Stimulated activated naive CD8-positive, alpha-beta T cell treated with anti-CD3 and anti-CD28 coated beads, Interleukin-15, amount 100 ng/mL, for 72 hours (primary cell): ENCODE measurements at places on chromosomes 2 and 18.

GRCh38 chr2:50901510-50901909 lies 130.4 kb downstream of the NRXN1 start:
- no peak for DNase-seq

GRCh38 chr18:10213526-10213925 lies 240.9 kb upstream of the APCDD1 start:
- no peak for DNase-seq

DNA sequence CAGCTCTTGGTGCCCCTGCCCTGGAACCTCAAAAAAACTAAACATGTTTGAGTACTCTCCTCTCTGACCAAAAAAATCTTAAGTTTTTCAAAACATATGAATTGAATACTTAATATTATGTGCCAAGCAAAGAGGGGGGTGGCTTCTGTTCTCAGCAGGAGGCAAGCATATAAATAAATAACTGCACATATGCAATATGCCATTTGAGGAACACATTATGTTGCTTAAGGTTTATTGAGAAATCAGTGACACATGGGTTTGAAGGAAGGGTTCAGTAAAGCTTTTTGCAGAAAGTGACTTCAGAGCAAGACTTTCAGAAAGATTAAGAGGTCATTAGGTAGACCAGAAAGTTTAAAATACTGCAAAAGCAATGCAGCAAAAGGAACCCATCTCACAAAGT lies 429.2 kb downstream of the TDRD15 start:
- DNase-seq: no peak

GRCh38 chr2:144348846-144349245 lies 171.1 kb downstream of the ZEB2 start:
- DNase-seq: no peak

- DNase-seq: no peak
Measured at GRCh38 chr2:8235419-8235818, 446.4 kb upstream of the ID2 start.

DNA sequence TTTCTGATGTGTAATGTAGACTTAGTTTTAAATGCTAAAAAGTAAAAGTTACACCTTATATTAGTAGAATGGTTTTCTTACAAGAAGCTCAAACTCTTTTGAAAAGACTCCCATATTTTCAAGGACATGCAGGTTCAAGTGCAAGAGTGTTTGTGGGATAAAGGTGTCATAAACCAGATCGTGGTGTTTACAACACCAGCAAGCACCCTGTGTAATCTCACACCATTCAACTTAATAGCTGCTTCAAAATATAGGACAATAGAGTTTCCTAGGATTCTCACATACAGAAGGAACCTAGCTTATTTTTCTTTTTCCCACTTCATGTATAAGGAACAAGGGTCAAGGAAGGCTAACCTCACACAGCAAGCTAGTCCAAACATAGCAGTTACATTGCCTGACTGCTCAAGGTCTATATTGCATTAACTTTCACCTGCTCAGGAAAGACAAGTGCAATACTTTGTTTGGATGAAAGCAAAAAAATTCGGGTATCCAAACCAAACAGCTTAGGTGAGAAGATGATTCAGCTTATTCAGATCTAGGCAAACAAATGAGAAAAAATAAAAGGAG lies 172.3 kb downstream of the IKZF2 start:
- DNase-seq: no peak

DNA sequence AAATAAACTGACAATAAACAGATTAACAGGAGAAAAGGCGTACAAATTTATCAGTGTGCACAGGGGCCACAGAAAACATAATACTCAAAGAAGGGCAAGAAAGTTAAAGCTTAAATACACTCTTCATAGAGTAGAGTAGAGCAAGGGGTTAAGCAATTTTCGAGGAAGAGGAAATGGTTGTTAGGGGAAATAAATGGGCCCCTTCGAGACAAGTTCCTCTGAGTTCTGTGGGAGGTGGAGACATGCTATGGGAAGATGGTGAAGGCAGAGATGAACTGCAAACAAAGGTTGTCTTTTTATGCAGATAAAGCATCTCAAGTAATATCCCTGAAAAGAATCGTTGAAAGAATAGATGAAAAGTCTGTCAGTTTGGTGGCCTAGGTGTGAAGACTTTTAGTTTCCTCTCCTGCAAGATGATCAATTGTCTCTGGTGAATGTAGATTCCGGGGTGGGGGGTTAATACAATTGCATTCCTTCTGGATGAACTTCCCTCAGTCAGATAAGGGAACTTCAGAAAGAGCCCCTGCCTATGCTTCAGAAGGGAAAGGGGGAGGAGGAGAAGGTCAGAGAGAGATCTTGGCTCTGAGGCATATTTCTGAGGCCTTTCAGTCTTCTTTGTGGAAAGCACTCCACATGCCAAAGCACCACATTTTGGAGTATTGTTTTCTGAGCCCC lies 127.0 kb downstream of the METTL4 start:
- DNase-seq: no peak
